ENCODE measurements at places on chromosomes 3 and 15.

- DNase-seq = peak; percentile 62
Observed at GRCh38 chr3:16239780-16240179, 25.0 kb downstream of the DPH3 start.

GRCh38 chr15:62927196-62927595 is 115.4 kb upstream of the TPM1 start:
- DNase-seq = no peak

DNA sequence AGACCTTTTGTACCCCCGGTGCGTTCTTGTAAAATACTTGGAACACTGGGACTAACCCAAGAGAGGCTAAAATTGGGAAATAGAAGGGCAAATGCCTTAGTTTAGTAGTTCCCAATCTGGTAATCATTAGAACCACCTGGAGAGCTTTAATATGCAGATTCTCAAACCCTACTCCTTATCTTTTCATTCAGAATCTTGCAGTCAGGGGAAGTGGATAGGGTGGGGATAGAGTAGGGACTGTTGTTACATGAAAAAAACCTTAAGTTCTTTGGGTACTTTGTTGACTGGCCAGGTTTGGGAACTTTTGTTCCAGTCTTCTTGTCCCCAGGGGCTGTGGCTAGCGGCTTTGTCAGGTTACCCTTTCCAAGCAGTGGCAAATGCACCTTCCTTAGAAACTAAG is 15.9 kb downstream of the MAPKBP1 start:
- DNase-seq = no peak

- no peak for DNase-seq
Observed at GRCh38 chr3:26118165-26118564, 328.3 kb downstream of the OXSM start.

DNA sequence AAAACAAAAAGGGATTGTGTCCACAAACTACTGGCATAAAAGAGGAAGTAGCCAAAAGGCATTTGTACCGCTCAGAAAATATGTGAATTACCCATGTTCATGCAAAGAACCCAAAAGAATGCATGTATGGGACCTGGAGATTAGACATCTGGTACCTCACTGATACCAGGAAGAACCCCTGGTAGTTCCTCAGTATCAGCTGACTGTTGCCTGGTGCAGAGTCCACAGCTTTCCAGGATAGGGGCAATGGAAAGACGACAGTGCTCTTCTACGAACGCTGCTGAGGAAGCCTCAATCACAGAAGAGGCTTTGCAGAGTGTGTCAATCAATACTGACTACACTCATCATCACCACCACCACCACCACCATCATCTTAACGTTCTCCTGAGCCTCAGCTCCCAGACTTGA is 63.3 kb downstream of the ATP8B4 start:
- DNase-seq = no peak

DNA sequence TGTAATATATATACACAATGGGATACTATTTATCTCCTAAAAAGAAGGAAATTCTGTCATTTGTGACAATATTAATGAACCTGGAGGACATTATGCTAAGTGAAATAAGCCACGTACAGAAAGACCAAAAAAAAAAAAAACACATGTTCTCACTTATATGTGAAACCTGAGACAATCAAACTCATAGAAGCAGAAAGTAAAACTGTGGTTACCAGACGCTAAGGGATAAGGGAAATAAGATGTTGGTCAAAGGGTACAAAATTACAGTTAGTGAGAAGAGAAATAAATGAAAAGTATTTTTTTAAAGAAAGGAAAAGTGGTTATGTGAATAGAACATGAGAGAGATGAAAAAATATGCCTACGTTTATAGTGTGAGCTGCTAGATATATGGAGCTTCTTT is 101.1 kb downstream of the CPNE4 start:
- DNase-seq = no peak

GRCh38 chr15:43081283-43081682 is 24.6 kb downstream of the UBR1 start:
- no peak for DNase-seq

DNA sequence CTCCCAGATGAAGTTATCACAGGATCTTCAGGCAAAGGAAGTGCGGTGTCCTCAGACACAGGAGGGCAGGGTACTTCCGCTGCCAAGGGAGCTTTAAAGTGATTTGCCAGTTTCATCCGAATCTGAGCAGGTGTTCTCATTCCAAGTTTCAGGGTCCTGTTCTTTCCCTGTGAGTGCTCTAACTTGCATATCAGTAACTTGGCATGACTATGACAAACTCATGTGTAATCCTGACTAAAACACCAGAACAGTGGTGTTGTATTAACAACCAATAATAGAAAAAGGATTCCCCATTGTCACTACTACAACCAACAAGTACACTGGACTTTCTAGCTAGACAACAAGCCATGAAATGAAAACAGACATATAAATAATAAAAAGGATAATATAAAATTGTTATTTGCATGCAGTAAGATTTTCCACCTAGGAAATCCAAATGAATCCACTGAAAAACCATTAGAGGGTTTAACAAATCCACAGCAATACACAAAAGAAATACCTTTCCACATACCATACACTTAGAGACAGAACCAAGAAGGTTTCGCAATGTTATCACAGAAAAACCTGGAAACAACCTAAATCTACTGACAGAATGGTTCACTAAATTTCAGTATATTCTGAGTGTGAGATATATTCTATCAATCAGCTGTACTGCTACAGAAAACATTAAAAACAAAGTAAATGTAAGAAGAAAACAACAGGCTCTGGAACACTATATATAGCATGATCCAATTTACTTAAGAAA is 40.9 kb upstream of the RPL35A start:
- DNase-seq = no peak

- DNase-seq = peak; percentile 91
Observed at GRCh38 chr3:86990734-86991481, at the start of gene VGLL3. VGLL3 (minus strand) TSS chr3:86991149; CDS start chr3:86990743, 406 bp downstream.

GRCh38 chr15:63908991-63909390 is 75.2 kb upstream of the HERC1 start:
- DNase-seq = no peak
